Amniotic stem cell (primary cell): ENCODE measurements at places on chromosomes 11 and 22.

GRCh38 chr11:91248199-91248807 lies 976.3 kb upstream of the FAT3 start:
- peak; percentile 28 for DNase-seq

DNA sequence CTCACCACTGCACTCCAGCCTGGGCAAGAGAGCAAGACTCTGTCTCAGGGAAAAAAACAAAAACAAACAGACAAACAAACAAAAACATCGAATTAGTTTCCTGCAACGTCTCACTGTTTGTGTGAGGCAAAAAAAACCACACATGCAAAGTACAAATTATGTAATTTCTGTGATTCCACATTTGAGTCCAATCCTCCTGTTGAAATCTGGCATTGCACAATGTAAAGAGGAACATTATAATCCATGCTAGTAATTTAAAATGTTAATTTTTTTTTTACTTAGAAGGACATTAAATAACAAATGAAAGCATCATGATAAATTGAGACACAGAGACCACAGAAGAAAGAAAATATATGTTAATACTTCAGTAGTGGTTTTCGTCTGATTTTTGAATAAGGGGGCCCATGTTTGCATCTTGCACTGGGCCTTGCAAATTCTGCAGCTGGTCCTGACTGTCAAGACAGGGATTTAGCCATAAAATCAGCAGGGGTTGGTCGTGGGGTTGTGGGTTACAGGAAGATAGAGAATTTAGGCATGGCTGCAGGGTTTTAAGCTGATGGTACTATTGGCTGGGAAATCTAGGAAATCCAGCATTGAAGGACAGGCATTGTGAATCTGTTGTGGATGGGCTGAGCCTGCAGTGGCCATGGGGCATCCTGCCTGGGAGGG lies 102.6 kb upstream of the ALDH3B2 start:
- DNase-seq, result no peak

DNA sequence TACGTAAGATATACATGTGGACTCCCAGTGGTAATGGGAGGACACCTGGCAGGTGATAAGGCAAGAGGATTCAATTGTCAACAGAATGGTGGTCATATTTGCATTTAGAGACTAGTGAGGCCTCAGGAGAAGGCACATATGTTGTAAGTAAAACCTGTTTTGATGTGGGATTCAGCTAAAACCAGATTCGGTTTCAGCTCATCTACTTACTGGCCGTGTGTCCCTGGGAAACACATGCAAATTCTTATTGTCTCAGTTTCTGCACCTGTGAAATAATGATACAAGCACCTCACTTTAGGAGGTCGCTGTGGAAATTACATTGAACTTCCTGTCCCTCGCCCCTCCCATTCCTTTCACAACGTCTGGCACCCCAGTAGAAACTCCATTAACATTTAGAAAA lies 78.9 kb upstream of the FIBIN start:
- no peak for DNase-seq

DNA sequence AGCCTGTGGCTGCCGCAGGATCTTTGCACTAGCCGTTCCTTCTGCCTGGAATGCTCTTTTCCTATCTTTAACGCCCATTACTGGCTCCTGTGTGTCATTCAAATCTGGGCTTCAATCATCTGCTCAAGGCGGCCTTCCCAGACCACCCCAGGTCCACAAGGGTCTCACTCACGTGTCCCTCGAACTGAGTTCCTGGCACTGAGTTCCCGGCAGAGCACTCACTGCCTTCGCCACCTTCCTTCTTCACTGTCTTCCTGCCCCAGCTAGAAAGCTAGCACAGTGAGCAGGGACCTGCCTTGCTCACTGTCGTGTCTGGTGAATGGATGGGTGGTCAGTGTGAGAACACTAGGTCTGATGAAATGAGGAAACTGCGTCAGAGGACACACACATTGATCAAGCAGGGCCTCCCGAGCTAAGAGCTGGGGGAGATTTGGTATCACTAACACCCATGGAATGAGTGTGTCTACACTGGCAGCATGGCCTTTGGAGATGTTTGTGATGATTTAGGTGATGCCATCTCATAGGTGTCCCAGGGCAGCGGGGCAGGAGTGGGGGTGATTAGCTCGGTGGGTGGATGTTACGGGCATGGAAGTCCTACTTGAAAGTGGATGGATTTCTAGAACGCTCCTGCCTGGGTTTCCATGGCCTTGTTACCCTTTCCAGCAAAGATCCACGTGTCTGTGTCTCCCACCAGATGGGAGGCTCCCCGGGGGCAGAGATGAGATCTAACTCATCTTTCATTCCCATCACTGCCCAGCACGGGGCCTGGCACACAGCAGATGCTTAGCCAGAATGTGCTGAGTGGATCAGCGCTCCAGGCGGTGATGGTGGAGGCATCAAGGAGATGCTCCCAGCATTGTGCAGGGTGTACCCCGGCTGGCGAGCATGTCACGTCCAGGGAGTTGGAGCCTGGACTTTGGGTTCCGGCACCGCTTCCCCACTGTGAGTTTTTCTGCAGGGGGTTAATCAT lies 64.5 kb downstream of the SHISAL1 start:
- DNase-seq, result no peak

DNA sequence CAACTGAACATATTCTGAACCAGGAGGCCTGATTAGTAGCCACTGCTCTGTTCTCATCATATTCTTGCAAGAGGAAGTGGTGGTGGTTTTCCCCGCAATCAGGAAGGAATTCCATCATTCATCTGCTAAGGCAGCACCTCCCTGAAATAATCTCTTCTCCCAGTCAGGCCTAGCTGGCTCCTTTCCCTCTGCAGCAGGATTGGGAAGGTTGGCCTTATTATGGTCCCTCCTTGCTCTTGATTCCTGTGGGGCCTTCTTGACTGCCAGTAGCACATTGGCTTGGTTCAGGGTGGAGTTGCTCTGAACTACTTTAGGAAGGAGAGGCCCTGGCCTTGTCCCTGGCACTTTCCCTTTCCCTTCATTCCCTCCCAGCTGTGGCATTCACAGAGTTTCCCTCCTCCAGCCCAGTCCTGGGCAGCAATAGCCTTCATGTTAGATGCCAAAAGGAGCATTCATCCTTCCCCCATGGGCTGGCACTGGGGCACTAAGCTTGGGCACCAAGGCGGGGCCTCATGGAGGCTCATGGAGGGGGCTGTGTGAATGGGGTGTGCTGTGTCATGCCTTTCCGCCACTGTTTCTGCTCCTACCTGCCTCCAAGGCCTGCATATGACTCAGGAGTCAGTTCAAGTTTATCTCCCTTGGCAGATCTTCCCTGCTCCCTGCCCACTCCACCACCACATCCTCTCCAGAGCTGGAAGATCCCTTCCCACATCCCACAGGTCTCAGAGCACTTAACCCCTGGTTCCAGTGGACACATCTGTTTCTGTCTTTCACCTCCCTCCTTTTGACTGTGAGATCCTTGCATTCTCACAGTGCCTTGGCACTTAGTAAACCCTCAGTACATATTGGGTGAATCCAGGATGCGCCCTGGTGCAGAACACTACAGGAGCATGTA lies 27.6 kb upstream of the CD44 start:
- no peak for DNase-seq

DNA sequence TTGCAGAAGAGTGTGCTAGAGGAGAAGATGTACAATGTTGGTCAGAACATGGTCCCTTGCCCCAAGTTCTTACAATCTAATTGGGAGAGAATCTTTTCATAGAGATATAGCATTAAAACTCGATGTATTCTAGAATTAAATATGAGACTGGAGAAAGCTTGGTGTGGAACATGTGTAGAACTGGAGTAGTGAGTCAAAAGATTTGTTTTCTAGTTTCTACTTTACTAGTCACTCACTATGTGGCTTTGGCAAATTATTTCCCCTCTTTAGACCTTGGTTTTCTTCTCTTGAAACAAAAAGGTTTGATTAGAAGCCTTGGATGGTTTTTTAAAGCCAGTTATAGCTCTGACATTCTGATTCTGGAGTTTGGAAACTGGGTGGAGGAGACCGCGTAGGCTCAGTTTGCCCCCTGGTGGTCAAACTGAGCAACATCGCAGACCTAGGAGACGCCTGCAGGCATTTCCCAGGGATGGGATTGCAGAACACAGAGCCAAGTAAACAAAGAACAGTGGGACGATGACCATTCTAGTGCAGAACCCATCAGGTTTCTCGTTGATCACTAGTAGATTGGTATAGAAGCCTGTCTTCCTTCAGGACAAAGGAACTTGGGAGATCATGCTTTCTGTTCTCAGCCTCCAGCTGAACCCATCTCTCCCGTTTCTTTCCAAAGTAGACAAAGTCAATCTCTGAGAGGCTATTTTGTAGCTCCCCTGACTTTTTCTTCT lies 8.5 kb upstream of the CHRDL2 start:
- DNase-seq, result peak; percentile 26

DNA sequence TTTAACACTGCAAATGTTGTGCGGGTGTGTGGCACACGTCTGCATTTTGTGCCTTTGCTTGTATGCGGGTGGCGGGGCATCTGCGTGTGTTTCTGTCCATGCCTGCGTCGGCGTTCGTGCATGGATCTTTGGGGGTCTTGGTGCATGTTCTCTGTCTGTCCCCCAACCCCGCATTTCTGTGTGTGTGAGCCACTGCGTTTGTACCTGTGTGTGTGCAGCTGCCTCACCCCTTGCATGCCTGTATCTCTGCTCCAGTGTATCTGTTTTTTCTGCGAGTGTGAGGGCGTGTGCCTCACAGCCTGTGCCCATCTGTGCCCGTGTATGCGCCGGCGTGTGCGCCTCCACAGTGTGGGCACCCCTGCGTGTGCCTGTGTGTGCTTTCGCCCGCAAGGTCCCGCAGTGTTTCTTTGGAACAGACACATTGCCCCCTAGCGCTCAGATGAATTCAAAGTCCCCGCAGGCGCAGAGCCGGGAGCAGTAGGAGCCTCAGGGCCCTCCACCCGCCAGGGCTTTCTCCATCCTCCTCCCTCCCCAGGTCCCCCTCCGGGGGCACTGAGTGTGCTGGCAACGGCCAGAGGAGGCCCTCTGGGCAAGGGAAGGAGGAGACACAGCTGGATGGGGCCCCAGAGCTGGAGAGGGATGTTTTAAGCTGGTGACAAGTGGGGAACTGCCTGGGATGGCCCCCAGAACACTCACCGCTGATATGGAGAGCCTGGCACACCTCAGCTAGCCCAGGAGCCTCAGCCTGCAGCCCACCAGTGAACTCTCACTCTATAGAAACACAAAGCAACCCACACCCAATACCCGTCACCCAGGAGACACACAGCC lies 3.1 kb upstream of the MN1 start:
- DNase-seq, result peak; percentile 63

DNA sequence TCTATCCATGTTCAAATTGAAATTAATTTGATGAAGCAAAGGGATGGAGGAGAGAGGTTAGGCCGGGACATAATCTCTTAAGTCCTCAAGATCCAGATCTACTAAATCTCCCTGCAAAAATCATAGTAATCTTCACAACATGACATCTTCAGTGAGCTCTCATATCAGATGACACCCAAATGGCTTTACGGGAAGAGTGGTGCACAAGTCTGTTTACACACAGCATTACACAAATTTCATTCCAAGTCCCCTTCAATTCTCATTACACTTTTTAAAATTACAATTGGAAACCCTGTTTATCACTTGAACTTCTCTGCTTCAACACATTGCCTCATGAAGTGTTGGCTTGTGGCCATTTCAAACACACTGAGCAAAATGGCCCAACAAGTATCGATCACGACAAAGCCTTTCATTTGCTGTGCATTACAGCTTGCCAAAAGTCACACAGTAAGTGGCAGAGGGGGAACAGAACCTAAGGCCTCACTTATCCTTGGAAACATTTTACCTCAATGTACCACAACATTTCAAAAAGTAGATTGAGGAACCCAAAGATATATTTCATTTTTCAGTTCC lies 17.9 kb upstream of the TPH1 start:
- DNase-seq, result no peak
